Activated naive CD8-positive, alpha-beta T cell treated with anti-CD3 and anti-CD28 coated beads, Interleukin-2, amount 50 U/mL, for 16 hours (primary cell): ENCODE measurements at places on chromosomes 11 and 22.

GRCh38 chr11:119578521-119579191 lies 150.3 kb downstream of the NECTIN1 start:
- DNase-seq: no peak

GRCh38 chr11:73221451-73221850 lies 3.4 kb downstream of the P2RY2 start:
- DNase-seq: no peak

GRCh38 chr22:35703861-35704584 lies 13.6 kb upstream of the APOL5 start:
- DNase-seq: no peak

DNA sequence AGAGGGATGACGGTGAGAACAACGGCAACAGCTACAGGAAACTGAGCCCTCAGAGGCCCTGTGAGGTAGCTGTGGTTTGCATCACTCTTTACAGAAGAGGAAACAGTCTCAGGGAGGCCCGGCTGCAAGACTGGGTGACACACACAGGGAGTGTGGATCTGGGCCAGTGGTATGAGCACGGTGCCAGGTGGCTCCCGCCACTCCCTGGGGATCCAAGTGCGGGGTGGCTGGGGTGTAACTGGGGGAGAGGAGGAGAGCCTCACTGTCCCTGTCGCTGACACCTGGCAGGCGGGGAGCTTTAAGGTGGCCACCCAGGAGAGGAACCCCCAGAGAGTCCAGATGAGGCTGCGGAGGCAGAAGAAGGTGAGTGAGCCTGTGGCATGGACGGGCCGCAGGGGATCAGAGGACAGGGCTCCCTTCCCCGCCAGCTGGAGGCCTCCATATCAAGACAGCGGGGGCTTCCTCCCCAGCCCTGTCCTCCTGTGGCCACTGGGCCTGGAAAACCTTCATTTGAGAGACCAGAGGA lies 5.6 kb downstream of the RGL4 start:
- DNase-seq: peak; percentile 59

DNA sequence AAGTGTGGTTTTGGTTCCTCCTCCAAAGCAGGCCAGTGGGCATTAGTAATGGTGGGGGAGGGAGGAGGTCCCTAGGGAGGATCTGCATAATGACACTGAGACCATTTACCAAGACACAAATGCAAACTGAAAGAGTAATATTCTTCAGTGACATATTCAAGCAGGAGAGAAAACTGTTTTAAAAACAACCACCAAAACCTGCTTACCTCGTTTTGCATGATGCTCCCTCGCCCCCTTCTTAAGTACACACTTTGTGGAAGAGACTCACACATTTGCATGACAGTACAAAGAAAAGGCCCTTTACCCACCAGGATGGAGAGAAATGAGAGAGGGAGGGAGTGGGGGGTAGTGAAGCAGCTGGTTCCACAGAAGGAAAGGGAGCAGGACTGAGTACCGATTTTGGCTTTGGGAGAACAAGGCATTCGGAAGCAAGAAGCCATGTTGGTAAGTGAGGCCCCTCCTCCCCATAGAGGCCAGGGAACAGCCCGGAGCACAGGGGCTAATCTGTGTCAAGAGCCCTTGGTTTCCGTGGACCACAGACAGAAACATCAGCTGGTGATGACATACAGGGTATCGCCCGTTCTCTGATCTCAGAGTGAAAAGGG lies 13.0 kb upstream of the OPCML start:
- DNase-seq: no peak

DNA sequence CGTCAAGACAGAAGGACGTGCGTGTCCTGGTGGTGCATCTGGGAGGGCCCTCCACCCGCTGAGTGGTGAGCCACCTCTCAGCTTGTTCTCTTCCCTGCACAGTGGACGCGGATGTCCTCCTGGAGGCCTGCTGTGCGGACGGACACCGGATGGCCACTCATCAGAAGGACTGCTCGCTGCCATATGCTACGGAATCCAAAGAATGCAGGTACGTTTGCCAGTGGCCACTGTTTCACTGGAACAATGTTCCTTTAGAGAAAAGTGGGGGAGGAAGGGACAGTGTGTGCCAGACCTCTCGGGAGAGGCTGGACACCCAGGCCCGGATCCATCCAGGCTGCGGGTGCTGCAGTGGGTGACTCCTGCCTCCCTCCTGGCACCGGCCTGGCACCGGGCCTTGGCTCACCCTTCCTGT lies 15.9 kb downstream of the FBLN1 start:
- no peak for DNase-seq

GRCh38 chr11:78539506-78539905 lies 35.2 kb downstream of the NARS2 start:
- no peak for DNase-seq

DNA sequence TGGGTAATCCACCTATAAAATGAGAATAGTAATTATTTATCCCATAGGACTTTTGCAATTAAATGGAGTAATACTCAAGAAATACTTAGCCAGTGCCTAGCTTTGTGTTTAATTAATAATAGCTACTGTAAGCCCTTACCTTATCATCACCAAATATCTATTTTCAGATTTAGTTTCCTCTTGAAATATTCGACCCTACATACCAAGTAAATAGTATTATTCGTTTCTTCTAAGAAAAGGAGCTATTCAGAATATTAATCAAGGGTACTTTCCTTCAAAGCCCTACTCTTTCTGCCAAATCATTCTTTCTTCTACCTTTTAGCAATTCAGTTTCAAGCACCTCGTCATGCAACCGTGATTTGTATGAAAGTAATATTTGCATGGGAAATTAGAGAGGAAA lies 6.7 kb downstream of the FBXO3 start:
- DNase-seq: no peak

- DNase-seq: no peak
These were observed 1.4 kb upstream of the CCT8L2 start for GRCh38 chr22:16594026-16594425.

GRCh38 chr11:297586-298405 lies 1.5 kb downstream of the IFITM5 start:
- no peak for DNase-seq

GRCh38 chr11:5701055-5701577 lies 11.5 kb downstream of the TRIM22 start:
- no peak for DNase-seq

DNA sequence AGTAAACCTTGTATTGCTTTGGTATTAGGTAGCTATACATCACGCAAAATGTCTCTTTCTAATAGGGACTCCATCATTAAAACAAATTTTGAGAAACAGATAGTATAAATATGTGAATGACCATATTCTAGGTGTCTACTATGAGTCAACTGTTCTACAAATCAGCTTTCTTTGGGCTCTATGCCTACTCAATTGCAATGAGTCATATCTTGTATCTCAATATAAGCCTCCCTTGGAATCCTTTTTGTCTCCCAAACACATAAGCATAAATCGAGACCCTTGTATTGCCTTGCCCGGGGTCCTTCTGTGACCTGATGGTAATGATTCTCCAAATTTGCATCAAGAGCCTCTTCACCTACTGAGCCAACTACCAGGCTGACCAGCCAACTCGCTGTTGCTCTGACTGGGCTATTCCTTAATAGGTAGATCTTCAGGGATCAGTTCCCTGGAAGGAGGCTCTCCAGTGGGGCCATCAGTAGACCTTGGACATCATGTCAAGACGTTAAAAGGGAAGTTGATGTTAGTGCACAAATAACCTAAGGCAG lies 22.2 kb downstream of the BLID start:
- DNase-seq: no peak

DNA sequence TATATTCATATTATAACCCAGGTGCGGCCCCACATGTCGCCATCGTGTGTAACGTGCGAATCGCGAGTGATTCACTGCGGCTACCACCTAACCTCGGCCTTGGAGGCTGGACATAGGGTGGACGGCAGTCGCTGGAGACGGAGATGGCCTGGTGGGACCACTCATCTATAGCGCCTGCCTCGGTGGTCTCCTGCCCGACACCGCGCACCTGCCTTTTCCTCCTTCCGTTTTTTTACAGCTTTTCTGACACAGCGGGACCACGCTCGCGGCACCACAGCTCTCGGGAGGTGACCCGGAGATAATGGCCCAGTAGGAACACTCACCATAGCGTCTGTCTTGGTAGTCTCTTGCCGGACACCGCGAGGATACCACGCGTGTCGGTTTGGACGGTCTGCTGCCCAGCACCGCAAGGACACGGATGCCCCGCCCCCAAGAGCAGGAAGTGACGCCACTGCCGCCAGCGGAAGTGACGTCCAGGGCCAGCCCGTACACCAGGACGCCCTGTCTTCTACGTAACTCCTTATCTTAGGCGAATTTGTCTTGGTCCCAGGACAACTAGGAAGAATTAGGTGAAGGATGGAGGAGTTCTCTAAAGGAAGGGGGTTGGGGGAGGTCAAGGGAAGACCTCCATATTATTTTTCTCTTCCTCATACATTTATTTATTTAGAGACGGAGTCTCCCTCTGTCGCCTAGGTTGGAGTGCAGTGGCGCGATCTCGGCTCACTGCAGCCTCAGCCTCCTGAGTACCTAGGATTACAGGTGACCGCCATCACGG lies 6.4 kb downstream of the SNU13 start:
- peak; percentile 62 for DNase-seq

DNA sequence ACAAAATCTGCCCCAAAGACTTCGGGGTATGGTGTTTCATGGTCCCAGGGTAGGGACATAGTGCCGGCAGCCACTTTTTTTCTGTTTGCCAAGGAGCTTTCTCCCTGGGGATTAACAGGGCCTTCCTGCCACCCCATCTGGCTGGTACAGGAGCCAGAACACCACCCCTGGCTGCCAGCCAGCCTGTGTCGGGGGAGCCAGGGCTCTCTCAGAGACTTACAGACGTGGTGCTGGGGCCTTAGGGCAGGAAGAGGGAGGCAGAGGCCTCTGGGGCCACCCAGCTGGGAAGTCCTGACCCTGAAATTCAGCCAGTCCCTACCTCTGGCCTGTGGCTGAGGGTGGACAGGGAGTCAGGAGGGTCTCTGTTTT lies 52.4 kb upstream of the CDON start:
- DNase-seq: no peak

DNA sequence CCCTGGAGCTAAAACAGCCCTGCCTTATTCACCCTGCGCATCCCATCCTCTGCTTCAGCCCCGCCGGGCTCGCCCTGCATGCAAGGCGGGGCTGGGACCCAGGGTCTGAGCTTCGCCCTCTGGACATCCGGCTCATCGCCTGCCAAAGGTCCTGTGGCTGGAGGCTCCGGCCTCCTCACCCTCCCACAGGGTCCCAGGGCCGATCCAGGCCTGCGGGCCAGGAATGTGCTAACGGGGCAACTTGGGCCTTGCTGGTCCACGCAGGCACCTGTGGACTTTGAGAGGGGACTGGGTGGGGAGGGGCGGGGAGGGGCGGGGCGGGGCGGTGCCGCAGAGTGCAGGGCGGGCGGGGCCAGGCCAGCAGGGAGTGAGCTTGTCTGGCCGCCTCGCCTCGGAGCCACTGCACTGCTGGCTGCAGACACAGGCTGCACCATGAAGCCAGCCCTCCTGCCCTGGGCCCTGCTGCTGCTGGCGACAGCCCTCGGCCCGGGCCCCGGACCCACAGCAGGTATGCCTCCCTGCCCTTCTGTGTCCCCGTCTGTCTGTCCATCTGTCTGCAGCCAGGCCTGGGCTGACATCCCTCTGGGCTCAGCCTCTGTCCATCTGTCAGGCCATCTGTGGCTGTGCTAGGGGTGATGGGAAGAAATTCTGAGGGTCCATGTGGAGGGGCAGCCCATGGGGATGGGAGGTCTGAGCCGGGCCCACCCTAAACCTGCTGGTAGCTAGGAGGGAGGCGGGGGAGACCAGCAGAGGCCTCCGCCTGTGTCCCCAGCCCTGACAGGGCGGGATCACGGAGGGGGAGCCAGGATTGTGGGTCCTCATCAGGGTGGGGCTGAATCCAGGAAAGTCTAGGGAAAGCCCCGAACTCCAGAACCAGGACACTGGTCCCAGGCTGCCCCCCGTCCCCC lies at the start of gene SUSD2:
TSS of gene SUSD2 (plus strand) at position 400 of the 908 bp plus-strand sequence. CDS start at position 433, 33 bp downstream.
- no peak for DNase-seq

- DNase-seq: no peak
These were observed 35.0 kb downstream of the TPBGL start for GRCh38 chr11:75275581-75275980.

- no peak for DNase-seq
These were observed 2.3 kb upstream of the OR51B4 start for GRCh38 chr11:5304046-5304445.

- DNase-seq: no peak
These were observed 75.3 kb downstream of the PDE2A start for GRCh38 chr11:72598906-72599305.

- DNase-seq: no peak
These were observed 2.6 kb downstream of the KCNJ5 start for GRCh38 chr11:128893578-128894285.

DNA sequence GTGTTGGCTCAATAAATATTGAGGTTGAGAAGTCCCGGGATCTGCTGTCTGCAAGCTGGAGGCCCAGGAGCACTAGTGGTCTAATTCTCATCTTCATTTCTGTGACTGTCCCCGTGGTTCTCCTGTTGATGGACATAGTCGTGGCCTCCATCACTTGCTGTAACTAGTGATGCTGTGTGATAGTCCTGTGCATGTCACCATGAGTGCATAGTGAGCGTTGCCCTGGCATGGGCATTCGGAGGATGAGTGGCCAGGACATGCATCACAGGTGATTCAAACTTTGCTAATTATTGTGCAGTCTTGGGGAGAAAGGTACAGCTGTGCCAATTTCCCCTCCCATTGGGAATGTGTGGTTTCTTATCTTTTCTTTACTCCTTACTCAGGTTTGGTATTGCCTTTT lies 902.2 kb downstream of the BRD1 start:
- no peak for DNase-seq

- DNase-seq: no peak
These were observed 441.1 kb downstream of the TBC1D22A start for GRCh38 chr22:47203554-47203991.

DNA sequence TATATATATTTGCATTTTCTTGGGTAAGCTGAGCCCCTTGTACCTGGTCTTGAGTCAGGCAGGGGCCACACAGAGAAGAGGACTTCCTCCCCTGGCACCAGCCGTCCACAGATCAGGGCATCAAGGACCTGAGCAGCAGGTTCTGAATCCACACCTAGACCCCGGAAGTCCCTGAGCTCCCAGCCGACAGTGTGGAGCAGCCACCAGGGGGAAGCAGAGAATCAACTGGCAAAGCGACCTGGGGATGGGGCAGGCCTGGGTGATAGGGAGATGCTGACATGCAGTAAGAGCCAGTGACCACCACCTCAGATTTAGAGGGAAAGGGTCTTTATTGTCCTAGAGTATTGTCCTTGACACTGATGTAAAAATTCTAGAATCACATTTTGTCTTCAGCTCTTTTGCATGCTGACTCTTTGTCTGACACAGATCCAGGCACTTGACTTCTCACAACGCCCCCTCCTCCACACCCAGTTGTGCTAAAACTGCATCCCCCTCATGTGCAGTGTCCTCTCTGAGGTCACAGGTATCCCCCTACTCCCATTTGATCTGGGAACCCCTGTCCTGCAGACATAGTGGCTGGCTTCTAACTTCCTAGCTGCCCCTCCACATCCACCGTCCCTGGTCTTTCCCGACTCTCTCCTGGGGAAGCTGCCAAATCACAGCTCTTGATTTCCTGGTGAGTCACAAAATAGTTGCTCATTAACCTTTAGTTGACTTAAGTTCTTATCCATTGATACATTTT lies 109.3 kb downstream of the GGTLC2 start:
- peak; percentile 64 for DNase-seq

- no peak for DNase-seq
These were observed 5.3 kb downstream of the KCNE3 start for GRCh38 chr11:74462009-74462408.
